ENCODE measurements at places on chromosomes 3 and 15.

DNA sequence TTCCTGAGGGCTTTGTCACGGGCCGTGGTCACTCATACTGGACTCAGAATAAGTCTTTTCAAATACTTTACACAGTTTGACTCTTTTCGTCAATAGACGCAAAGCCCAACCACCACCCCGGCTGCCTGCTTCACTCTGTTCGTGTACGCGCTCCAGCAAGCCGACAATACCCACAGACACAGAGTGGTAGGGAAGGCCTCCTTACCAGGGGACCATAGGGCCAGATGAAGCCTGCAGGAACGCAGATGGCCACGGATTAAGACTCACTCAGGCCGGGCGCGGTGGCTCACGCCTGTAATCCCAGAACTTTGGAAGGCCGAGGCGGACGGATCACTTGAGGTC is 29.7 kb downstream of the EFCAB12 start:
- DNase-seq: no peak

DNA sequence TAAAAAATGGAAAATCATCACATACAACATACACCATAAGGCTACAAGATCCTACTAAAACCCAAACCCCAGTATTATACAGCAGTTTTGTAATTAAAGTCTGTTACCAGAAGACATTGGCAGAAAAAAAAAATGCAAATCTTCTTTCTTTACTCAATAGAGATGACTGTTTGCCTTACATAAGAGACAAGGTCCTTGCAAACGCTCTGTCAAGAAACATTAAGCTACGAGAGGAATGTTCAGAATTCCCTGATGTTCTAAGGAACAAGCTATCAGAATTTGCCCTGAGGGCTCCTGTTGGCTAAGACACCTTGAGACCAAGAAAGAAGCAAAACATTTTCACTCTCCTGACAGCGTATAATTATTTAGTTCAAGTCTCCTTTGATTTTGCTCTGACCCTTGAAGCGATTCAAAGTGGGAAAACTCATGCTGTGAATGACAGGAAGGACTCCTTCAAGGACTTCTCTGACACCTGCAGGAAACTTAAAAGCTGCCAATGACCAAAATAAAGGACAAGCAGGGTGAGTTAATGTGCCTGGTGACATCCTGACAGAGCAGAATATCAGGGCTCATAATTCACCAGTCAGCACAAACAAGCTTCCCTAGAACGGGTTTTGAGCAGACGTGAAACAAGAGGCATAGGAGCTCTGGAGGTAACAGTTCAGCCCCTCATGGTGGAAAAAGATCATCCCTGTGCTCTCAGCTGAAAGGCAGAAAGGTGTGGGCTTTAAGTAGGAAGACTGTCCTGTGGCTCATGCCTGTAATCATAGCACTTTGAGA is 2.5 kb downstream of the SCAMP2 start:
- DNase-seq: no peak

- DNase-seq: no peak
Measured at GRCh38 chr3:177633671-177634207, 436.5 kb upstream of the TBL1XR1 start.

DNA sequence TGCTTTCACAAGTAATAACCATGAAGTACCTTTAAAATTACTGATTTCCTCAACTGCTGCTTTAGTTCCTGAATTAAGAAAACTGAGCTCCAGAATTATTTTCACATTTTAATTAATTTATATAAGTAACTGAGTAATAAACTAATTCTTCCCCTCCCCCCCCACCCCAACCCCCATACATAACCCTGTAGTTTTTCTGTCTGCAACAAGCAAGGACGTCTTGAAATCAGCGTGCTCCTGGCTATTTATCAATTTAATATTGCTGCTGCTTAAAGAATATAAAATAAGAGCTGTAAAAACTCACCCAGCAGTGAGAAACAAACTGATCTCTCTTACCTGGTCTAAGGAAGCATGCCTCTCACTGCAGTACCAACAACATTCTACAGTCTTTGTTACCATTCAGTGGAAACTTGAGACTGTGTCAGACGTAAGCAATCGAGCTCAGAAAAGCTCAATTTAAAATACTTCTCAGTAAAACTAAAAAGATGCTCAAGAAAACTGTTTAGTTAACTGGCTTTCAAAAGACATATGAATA is 121.0 kb downstream of the TFDP2 start:
- peak; percentile 49 for DNase-seq

DNA sequence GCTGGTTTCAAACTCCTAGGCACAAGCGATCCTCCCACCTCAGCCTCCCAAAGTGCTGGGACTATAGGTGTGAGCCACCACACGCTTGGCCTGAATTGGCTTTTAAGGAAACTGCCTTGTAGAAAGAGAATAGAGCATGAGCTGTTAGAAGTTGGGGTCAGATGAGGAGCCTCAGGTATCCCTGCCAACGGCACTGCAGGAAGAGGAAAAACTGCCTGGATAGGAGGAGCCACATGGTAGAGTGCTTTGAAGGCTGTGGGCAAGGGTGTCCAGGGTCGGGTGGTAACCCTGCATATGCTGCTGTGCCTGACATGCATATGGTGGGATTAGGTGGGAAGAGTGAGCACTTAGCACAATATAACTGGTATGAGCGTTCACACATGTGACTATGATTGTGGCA is 55.0 kb downstream of the BSN start:
- DNase-seq: no peak

DNA sequence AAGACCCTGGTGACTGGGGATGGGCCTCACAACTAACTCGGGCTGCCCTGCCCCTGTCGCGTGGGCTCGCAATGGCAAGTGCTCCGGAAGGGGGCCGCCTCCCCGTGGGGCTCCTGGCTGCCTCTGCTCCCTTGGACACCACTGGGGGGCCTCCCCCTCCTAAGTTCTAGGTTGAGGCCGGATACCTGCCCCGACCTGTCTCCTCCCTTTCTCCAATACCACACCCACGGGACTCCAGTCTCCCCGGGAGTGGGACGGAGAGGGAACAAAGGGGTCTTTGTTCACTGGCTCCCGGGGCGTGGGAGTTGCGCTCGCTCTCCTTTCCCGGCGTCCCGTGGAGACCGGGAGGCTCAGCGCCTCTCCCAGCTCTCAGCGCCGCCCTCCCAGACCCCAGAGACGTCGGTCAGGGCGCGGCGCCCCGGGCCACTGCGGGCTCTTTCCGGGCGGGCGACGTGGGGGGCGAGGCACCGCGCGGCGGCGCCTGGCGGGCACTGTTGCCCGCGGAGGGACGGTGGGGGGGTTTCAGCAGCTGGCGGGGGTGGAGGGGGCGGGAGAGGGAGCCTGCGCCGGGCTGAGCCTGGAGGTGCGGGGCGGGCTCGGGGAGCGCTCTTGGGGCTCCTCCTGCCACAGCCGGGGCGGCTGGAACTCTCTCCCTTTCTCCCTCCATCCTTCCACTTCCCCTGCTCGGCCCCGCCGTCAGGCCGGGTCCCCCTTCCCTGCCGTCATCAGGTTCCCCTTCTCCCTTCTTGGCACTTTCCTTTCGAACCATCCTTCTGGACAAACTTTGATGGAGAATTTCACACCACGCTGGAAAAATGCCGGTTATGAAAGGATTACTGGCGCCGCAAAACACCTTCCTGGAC is at the start of gene KCNH8:
TSS of gene KCNH8 (plus strand) at position 606 of the 863 bp plus-strand sequence. CDS start at position 816, 210 bp downstream.
- peak; percentile 32 for DNase-seq

DNA sequence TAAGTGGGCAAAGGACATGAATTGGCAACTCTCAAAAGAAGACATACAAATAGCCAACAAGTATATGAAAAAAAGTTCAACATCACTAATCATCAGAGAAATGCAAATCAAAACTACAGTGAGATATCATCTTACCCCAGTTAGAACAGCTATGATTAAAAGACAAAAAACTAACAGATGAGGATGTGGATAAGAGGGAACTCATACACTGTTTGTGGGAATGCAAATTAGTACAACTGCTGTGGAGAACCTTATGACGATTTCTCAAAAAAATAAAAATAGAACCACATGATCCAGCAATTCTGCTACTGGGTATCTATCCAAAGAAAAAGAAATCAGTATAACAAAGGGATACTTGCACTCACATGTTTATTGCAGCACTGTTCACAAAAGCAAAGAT is 28.6 kb downstream of the NEK10 start:
- DNase-seq: no peak

DNA sequence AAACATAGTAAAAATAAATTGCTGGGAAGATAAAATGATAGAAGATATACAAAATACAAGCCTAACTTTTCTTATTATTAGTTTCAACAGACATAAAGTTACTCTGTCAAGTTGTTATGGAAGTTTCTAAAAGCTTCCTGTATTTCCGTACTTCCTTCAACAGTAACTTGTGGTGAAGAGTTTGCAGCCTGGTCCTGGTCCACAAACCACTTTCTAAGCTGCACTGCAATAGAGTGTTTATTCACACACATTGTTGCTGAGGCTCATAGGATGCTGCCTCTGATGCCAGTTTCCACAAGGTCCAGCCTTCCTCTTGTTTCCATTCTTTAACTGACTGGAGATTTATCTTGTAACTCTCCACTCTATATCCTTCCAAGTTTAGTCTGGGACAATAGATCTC is 39.4 kb upstream of the KY start:
- no peak for DNase-seq

DNA sequence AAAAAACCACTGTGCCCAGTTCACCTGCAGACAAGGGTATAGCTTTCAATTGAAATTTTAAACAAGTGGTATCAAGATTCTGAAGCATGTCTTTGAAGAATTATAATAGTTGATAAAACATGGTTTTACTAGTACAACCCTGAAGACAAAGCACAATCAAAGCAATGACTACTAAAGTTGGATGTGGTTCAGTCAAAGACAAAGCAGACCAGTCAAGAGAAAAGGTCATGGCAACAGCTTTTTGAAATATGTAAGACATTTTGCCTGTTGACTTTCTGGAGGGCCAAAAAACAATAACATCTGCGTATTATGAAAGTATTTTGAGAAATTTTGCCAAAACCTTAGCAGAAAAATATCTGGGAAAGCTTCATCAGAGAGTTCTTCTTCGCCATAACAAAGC is 1393.6 kb downstream of the SI start:
- DNase-seq: no peak

DNA sequence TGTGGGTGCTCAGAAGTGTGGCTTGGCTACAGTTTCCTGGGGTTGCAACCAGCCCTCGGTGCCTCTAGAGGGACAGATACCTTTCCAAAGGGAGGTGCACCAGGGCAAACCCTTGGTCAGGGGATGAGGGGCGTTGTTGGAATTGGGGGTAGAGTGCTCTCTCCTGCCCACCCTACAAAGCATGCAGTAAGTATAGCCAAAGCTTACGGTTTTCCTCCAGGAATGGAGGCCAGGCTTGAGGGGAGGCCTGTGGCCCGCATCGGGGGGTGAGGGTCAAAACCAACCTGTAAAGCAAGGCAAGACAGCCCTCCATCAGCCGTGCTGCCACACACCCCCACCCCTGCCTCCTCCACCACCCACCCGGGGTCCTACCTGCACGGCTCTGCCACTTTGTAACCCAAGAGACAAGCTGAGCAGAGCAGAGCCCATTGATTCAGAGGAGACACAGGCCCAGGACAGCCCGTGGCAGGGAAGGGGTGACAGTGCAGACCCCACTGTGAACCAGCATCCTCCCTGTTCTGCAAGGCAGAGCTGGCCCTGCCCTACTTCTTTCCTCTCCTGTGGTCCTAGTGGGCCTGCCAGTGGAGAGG is 41.5 kb downstream of the TLE3 start:
- no peak for DNase-seq

DNA sequence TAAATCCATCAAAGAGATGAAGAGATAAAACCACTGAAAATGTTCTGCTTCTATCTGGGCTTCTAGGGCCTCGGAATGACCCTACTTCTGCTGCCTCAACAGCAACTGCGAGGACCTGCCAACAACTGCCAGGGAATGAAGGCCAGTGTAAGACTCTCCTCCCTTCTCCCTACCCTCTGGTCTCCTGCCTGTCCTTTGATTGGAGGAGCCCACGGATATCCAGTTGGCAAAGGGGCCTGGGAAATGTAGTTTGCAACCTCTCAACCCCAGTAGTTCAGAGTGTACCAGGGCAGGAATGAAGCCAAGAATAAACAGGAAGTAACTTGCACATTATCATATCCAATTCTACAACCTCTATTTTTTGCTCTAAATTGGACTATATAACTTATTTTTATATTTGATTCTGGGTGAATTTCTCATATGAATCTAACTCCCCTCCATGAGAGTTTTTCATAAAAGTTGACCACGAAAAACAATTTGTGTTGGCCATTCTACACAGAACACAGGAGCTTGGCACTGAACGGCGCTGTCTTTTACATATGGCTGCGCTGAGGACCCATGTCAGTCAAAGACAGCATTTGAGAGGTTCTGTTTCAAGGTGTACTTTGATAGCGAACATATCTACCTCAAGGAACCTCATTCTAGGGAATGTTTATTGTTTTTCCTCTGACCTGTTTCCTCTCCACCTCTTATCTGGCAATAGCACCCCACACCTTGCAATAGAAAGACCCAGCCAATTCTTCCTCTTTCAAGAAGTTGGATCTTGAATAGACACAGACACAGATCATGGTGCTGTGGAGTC is 91.1 kb upstream of the RNF7 start:
- DNase-seq: no peak

DNA sequence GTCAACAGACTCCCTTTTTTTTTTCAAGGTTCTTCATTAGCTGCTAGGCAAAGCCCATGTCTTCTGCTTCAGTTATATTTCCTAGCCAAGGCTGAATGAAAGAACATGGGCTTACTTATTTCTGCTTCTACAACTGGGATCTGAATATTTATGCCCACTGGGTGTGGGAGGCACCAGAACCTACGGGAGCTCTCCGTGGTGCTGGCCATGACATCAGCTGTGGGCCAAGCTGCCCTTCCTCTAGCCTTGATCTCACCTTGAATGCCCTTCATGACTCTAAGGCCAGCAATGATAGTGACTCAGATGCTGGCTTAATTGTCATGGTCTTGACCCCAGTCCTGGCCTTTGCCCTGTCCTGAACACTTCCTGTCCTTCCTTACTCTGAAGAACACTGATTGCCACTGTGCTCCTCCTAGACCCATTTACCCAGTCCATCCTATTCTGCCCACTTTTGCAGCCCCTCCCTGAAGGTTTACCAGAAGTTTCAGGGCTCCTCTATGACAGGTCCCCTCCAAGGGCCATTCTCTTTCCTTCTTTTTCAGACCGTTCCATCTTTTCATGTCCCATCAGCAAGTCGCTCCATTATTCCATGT is 32.8 kb upstream of the PRR20G start:
- no peak for DNase-seq

GRCh38 chr3:64954995-64955636 is 267.3 kb upstream of the ADAMTS9 start:
- DNase-seq: no peak

GRCh38 chr15:34239151-34239808 is 14.5 kb downstream of the EMC4 start:
- peak; percentile 28 for DNase-seq

- no peak for DNase-seq
Measured at GRCh38 chr3:107650788-107651187, 128.0 kb downstream of the BBX start.

- no peak for DNase-seq
Measured at GRCh38 chr3:157145606-157146322, 14.2 kb downstream of the CCNL1 start.

DNA sequence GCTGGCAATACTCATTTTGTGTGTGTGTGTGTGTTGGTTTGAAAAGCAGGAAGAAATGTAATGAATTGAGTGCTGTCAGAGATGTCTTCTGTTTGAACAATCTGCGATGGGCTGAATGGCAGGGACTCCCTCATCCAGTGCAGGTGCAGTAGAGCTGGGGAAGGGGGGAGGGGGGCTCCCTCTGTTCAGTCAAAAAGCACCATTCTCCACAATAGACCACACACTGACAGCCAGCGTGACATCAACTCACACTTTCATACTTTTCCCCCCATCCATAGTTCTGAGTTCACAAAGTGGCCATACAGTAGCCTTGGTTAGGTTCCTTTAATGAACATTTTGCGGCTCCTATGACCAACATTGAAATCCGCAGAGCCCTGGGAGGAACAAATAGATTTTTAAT is 10.4 kb downstream of the SOX2 start:
- no peak for DNase-seq
